T-helper 2 cell (primary cell): ENCODE measurements at places on chromosomes 4 and X.

GRCh38 chr4:138898282-138898681, 117.3 kb upstream of the NOCT start:
- DNase-seq: no peak

- no peak for DNase-seq
Observed at GRCh38 chr4:81492606-81493230, 21.0 kb upstream of the RASGEF1B start.

DNA sequence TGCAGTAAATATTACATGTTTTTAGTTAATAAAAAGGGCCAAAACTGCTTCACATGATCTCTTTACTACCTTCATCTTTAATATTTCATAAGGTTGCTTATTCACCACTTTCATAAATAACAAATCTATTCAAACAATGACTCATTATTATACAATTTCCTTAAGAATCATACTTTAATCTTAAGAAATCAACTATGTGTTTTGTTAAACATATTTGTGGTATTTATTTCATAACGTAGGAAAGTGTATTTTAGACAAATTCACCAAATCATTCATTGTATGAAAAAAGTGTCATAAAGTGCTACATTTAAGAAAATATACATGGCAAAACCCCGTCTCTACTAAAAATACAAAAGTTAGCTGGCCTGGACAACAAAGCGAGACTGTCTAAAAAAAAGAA, 150.5 kb upstream of the RXFP1 start:
- no peak for DNase-seq

GRCh38 chrX:150509703-150510102, 58.7 kb upstream of the MTM1 start:
- no peak for DNase-seq

DNA sequence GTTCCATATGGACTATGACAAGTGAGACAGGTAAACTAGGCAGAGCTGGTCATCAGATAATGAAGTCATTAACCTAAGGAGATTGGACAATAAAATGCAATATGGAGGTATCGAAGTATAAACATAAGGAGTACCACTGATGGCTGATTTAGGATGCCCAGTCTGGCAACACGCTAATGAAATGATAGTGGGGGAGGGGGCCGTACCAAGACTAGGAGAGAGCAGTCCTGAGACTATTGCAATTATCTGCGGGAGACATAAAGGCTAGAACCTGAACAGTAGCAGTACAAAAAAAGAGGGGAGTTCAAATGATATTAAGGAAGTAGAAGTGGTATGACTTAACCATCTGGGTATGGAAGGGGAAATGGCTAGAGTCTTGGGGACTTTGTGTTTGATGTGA, 2.3 kb downstream of the F9 start:
- no peak for DNase-seq

- no peak for DNase-seq
Observed at GRCh38 chr4:118335324-118335723, 17.5 kb downstream of the PRSS12 start.

GRCh38 chrX:12892716-12893115, 13.7 kb upstream of the TLR8 start:
- DNase-seq: no peak

- no peak for DNase-seq
Observed at GRCh38 chr4:119977076-119977940, 89.3 kb downstream of the MAD2L1 start.

- no peak for DNase-seq
Observed at GRCh38 chr4:77959566-77960338, 97.1 kb downstream of the MRPL1 start.

- no peak for DNase-seq
Observed at GRCh38 chr4:154030746-154031145, 241.9 kb upstream of the SFRP2 start.

- no peak for DNase-seq
Observed at GRCh38 chr4:22391551-22391950, 124.3 kb downstream of the ADGRA3 start.
